ENCODE measurements at places on chromosomes 12 and 14.

GRCh38 chr14:63214417-63215196 lies 10.4 kb downstream of the RHOJ start:
- no peak for DNase-seq

DNA sequence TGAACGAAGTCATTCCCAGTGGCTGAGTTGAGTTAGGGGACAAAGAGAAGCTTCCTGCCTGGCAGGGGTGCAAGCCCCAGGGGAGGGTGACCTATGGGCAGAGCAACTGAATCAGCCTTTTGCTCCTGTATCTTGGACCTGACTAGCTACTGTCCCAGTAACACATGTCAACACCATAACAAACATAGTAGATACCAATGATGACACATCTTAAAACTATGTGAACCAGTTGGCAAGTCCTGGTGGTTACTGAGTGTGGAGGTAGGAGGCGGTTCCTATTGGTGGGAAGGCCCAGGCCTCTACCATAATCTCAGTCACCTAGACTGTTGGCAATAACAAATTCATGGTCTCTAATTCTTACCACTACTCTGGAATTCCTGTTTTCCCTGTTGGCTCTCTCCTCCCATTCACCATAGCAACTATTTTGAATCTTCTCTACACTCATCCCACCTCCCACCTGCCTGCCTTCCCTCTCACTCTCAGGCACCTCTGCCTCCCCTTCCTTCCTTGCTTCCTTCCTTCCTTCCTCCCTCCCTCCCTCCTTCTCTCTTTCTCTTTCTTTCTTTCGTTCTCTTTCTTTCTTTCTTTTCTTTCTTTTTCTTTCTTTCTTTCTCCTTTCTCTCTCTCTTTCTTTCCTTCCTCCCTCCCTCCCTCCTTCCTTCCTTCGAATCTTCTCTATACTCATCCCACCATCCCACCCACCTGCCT lies 8.1 kb upstream of the P2RX7 start:
- no peak for DNase-seq

DNA sequence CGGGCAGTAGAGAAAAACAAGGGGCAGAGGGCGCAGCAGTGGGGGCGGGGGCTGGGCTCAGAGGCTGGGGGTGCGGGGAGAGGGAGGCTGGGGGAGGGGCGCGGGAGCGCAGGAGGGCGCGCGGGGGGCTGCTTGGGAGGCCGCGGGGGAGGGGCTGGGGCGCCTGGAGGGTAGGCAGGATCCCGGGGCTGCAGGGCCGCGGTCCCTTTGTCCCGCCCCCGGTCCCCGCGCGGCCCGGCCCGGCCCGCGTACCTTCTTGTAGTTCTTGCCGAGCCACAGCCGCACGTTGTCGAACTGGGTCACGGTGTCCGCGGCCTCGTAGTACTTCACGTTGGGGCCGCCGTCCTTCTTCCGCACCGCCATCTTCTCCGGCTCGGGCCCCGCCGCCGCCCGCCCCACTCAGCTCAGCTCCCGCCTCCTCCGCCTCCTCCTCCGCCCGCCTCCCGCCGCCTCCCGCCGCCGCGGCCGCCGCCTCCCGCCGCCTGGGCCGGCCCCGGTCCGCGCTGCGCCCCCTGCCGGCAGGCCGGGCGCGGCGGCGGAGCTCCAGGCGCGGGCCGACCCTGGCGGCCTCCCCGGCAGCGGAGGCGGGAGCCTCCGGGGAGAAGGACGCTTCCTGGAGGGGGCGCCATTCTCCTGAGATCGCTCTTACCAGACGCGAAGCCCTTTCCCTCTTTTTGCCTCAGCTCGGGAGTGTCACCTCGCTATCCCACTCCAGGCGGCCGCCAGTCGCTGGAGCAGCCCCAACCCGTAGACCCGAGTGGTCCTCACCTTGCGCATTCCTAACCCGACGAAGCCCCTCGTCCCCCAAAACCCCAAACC lies at the start of gene SMARCC2:
SMARCC2 (minus strand) TSS at position 385 of the 819 bp plus-strand sequence; CDS start at position 363, 22 bp downstream.
- peak; percentile 65 for DNase-seq

DNA sequence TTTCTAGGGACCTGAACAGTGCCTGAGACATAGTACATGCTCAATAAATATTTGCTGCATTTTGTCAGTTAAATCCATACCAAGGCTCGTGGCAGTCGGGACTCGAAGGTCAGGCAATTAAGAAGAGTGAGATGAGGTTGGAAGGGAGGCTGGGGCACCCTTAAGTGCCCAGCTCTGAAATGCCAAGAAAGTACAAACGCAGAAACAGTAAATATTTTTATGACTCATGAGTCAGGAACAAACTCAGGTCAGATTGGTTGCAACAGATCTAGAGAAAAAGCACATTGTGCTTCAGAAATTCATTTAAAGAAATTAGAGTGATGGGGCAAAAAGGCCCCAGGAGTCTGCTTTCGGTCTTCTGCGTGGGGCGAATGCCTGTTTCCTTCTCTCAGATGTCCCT lies 83.0 kb upstream of the FZD10 start:
- no peak for DNase-seq

- no peak for DNase-seq
Observed at GRCh38 chr12:6943389-6943721, 261 bp upstream of the RNU7-1 start.

GRCh38 chr12:123886931-123887582 lies 85.6 kb downstream of the CCDC92 start:
- no peak for DNase-seq

- DNase-seq: no peak
Observed at GRCh38 chr12:121980892-121981272, 40.8 kb upstream of the BCL7A start.

DNA sequence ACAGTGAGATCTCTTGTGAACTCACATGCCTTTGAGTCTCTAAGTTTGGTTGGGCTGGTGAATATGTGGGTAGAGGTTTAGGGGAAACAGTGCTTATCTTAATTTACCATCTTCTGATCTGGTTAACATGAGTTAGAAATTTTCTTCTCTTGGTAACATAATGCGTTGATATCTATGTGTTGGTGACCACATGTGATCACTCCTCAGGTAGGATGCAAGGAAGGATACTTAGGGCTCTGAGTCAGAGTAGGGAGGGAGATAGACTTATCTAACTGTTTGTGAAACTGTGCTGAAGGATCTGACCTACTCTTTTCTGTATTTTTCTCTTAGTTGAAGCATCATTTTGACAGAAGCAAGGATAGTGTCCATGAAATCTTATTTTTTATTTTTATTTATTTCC lies 23.1 kb downstream of the FAM234B start:
- DNase-seq: no peak

DNA sequence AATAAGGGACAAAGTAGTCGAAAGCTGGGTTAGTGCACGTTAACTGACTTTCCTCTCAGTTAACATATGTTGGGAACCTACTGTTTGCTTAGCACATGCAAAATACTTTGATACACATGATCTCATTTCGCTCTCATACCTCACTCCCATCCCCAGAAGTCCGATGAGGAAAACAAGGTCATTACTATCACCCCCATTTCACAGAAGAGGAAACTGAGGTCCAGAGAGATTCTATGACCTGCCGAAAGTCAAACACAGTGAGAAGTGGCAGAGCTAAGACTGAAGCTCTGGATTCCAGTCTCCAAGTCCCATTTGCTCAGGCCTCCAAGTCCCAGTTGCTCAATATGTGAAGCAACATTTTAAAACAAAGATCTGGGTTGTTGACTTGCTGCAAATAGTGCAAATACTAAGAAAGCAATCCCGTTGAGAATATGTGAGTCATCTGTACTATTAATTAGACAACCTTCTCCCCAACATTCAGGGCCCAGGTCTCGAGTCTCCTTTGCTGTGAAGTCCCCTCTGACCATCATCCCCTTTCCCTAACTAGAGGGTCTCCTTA lies 170.6 kb upstream of the PWP1 start:
- no peak for DNase-seq

- no peak for DNase-seq
Observed at GRCh38 chr12:113796066-113796827, 169.9 kb downstream of the RBM19 start.

DNA sequence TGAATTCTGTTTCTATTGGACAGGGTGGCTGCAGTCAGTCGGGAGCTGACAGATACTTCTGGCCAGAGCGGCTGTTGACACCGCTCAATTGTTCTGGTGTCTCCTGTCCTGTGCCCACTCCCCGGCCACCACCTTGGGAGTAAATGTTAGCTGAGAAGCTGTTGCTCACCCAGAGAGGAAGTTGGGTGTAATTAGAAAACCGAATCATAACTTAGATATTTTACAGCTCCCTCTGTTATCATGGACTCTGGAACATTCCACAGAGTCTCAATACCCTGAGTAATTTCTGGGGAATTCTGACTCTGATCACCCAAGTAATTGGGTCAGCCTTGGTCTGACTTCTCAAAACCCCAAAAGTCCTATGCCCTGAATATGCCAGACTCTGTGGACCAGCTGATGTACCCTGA lies 58.3 kb upstream of the RFLNA start:
- no peak for DNase-seq

DNA sequence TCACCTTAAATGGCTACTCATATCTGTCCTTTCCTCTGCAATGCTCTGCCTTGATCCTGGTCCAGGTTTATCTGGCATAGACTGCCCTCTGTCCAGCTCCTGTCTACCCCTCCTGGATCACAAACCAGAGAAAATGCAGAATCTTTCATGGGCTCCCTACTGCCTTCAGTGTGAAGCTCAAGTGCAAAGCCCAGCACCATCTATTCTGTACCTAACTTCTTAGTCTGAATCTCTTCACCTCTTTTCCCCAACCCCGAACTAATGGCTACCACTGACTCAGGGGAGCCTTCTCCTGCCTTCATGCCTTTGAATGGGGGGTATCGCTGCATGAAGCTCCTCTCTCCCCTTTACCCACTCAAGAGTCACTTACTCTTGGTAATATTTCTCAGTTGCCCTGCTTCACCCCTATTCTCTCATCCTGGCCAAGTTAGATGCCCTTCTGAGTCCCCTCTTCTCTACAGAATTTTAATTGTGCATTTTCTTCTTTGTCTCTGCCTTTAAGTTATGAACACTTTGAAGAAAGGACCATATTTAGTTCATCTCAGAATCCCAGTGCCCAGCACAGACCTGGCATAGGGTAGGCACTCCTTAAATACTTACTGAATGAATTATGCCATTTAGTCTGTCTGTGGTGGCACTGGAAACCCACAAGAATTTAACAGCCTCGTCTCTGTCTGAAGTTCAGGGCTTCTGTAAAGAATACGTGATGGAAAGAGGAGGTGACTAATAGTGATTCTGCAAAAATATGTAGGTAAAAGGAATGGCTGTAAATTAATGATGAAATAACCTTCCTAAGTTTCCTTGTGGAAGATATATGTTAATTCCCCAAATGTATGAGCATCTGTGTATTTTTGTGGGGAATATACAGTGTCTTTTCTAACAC lies 191.3 kb upstream of the AMIGO2 start:
- DNase-seq: no peak

- no peak for DNase-seq
Observed at GRCh38 chr14:61438497-61438859, 117.1 kb downstream of the PRKCH start.

DNA sequence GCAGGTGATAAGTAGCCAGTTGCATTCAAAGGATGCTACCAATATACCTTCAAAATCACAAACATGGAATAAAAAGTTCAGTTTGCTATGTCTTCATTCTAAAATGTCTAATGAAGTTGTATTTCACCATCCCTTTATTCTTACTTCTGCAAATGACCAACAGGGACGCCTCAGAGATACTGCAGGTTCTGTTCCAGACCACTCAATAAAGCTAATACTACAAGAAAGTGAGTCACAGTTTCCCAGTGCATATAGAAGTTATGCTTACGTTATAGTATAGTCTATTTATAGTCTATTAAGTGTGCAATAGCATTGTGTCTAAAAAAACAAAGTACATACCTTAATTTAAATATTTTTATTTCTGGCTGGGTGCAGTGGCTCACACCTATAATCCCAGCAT lies 29.3 kb upstream of the EIF5 start:
- no peak for DNase-seq

DNA sequence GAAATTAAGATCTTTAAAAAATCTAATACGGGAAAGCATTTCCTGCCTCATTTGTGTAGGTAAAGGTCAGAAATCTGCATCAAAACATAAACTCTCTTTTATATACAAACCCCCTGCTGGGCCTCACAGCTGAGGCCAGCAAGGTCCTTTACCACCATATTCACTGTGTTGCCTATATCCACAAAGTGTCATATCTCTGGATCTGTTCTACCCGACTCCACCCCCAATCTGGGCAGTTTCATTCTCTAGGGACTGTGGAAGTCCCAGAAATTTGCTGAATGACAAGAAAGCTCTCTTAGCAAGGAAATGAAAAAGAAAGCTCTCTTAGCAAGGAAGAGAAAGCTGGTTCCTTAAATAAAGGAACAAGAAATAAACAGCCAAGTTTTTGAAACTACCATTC lies 301.7 kb downstream of the KCNH5 start:
- DNase-seq: no peak

DNA sequence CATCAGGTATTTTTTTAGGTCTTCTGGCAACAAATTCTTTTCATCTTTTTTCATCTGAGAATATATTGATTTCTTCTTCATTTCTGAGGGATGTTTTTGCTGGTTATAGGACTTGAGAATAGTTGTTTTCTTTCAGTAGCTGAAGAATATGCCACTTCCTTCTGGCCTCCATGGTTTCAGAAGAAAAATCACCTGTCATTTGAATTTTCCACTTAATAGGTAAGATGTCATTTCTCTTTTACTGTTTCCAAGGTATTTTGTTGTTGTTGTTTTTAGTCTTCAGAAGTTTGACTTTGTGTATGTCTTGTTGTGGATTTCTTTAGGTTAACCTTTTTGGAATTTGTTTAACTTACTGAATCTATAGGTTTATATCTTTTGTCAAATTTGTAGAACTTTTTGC lies 257.8 kb upstream of the AMIGO2 start:
- DNase-seq: no peak

DNA sequence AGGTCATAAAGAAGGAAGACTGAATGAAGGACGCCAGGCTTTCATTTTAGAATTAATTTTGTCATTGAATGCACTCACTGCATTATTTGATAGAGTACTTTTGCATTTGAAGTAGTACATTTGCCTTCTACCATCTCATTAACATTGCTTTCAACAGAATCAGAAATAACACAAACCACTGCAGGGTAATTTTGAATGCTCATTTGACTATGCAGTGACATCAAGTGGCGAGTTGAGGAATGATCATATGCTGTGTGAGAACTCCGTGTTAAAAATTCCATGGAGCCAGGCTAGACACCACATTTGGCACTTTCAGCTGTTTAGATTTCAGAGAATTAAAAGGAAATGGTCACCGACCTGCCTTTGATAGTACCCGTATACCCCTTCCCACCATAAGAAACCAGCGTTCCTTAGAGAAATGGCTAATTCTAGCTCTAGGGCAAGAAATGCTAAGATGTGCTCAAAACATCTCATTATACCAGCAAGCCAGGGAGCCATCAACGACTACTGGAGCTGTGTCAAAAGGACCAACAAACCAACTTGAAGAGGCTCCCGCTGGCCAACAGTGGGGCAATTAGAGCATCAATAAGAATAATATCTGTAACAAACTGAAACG lies 16.5 kb downstream of the HEBP1 start:
- no peak for DNase-seq

All from stimulated activated CD4-positive, alpha-beta T cell treated with anti-CD3 and anti-CD28 coated beads, Interleukin-1b, Interleukin-23, amount 100 ng/mL, for 1 hour (primary cell).